ENCODE measurements at places on chromosomes 7 and 10.
A peak's percentile ranks its signal among the peaks of the same experiment; 100 is the strongest.

GRCh38 chr10:103181244-103181643 lies 11.8 kb downstream of the NT5C2 start:
- DNase-seq: no peak

- no peak for DNase-seq
Measured at GRCh38 chr10:71316056-71316785, 2.8 kb upstream of the SLC29A3 start.

DNA sequence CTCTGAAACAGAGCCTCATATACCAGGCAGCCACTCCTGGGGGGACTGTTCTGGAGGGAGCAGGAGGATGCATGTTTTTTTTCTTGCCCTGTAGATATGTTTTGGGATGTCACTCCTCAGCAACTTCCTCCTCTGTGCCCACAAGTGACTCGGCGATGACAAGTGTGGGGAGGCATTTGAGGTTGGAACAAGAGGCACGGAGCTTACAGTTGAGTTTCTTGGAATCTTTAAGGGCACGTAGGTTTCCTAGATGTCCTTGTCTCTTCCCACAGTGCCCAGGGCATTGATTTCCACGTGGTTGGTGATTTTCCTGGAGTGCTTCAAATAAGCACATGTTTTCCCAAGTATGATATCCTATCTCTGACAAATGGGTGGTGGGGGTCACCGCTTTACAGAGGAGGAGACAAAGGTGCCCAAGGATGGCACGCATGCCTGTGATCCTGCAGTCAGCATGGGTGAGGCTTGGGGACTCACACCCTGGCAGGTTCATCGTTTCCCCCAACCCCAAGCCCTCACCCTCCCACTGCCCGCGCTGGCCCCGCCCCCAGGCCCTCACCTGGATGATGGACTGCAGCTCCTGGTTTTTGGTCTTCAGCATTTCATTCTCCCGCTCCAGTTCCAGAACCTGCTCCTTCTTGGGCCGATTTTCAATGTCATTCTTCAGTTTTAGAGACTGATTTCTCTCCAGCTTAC lies 95.2 kb upstream of the GNA12 start:
- DNase-seq: no peak

DNA sequence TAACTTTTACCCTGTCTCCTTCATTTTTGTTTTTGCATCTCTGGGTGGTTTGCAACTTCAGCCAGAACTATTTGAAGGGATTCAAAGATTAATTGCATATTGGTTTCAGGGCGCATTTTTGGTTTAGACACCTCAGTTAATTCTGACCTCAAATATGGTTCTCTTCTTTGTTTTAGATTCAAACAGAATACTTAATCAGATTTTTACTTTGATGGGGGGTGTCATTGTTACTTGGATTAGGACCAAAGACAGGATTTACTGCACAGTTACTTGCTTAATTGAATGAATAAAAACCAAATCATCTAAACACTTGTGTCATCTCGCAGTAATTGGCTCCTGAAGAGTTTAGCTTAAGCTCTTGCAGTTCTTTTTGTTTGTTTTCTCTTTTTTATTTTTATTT lies 100.9 kb downstream of the PHTF2 start:
- no peak for DNase-seq

DNA sequence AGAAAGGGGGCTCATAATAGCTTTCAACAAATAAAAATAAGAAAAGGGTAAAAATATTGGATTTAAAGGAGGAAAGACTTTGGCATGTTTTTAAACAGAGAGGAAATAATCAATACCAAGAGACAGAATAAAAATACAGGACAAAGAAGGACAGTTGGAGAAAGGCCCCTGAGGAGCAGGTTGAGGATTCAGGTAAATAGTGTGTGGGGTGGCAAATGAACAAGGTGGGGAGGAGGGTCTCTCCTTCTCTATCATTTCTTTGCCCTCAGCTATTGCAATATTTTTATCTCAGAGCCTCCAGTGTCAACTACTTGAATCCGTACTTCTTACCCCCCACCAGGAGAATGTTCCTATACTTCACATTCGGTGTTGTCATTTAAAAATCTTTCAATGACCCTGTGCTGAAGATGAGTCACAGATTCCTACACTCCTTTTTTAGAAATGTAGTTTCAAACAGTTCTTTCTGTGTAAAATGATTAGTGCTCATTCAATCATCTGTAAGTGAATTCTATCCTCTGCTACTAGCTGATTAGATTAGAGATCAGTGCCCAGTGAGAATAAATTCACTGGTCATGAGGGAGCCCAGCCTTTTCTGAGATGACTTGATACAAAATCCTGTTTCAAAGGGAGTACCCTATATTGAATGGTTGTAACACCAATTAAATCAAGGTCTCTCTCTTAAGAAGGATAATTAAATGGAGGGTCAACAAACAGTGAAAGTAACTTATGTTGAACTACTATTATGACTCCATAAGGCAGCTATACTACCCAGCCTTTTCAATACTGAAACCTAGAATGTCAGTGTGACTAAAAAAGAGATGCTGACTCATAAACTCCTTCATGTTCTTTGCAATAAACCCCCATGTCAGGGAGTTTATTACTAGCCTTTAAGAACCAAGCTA lies 50.4 kb upstream of the WNT16 start:
- no peak for DNase-seq

DNA sequence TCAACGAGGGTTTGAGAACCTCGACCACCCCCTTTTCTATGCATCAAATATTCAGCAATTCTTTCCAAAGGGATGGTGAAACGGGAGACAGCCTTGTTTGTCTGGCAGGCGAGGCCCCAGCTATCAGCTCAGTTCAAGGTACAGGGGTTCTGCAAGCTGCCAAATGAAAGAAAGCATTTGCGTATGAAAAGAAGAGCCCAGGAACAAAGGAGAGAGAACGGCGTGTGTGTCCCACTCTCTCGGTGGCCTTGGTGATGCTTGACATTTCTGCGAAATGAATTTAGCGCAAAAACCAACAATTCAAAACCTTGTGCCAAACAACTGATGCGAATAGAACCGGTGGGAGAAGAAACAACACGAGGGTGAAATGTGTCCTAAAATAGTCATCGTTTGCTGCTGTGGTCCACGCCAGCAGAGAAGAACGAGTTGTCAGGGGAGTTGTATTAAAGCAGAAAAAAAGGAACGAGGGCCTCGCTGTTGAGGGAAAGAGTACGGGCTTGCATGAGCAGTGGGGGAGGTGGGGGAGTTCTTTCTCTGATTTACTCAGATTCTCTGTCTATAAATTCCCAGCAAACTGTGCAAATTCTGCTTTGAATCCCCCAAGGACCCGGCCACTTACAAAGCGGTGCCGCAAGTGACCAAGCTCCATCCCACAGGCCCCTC lies 97.7 kb downstream of the TMEM130 start:
- no peak for DNase-seq

DNA sequence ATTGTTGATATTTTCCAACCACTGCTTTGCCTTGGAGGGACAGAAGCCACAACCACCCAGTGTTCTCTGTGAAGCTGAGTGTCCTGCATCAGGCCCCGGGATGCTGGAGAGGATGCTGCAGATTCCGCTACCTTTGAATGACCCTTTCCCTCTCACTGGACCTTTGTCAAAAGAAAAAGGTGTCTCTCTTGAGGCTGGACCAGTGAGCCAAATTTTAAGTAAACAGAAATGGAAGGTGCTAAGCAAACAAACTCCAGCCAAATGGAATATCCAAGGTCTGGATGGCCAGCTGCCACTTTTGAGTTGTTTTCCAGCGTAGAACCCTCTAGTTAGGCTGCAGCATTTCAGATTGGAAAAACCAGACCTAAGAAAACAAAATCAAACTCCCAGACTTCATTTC lies 145.5 kb downstream of the TRIL start:
- DNase-seq: no peak

- DNase-seq: no peak
Measured at GRCh38 chr7:26789481-26790184, 74.8 kb downstream of the SKAP2 start.

- peak; percentile 93 for DNase-seq
Measured at GRCh38 chr7:102097601-102098161, 189.0 kb upstream of the SH2B2 start.

DNA sequence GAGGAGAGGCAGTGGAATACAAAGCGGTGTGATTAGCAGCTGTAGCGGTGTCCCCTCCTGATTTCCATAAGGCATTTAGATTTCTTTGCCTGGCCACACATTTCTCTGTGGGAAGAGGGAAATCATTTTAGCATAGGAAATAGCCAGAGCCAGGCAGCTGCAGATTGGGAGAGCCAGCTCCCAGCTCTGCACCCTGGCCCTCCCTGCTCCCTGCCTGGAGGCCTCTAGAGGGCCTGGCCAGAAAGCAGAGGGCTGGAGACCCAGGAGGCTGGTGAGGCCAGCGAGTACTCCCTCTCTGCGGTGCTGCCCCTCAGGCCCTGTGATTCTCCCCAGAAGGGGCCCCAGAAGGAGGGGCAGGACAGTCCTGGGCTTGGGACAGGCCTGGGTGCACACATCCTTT lies 85.7 kb downstream of the C10orf105 start:
- no peak for DNase-seq

DNA sequence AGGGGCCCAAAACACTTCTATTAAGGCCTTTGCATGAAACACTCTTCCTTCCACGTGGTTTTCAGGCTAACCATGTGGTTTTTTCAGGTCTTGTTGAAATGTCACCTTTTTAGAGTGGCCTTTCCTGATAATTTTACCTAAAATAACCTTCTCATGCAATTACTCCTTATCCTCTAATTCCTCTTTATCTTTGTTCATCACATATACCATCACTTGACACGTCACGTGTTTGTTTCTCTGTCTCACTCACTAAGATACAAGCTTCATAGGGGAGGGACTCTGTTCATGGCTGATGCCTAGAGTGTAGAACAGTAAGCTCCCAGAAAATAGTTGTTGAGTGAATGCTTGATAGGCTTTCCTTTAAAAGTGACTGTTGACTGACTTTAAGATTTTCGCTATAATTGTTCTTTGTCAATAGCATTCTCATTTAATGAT lies 63.7 kb downstream of the ST7 start:
- no peak for DNase-seq

DNA sequence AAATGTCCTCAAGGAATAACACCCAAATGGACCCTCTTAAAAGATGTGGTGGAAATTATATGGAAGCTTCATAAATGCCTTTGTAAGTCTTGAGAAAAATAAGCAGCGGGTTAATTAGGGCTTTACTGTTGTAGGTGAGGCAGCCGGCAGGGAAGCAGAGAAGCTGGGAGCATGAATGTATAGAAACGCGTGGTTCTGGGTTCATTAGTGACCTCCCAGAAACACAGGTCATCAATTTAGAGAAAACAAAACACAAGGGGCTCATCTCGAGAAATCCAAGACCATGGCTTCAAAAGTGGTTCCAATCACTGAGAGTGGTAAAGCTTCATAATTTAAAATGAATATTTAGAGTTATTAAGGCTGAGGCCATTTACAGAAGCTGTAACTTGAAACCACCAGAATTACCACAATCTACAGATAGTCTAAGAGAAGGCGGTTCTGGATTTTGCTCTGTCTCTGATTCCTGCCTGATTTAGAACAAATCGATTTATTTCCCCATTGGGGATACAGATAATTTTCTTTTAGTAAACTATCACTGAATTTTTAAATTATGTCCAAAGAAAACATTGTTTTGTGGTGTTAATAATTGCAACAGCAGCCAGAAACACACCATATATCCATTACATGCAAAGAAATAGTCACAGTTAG lies 20.7 kb downstream of the GARIN1A start:
- no peak for DNase-seq

GRCh38 chr7:158812684-158813083 lies 16.6 kb downstream of the ESYT2 start:
- no peak for DNase-seq

DNA sequence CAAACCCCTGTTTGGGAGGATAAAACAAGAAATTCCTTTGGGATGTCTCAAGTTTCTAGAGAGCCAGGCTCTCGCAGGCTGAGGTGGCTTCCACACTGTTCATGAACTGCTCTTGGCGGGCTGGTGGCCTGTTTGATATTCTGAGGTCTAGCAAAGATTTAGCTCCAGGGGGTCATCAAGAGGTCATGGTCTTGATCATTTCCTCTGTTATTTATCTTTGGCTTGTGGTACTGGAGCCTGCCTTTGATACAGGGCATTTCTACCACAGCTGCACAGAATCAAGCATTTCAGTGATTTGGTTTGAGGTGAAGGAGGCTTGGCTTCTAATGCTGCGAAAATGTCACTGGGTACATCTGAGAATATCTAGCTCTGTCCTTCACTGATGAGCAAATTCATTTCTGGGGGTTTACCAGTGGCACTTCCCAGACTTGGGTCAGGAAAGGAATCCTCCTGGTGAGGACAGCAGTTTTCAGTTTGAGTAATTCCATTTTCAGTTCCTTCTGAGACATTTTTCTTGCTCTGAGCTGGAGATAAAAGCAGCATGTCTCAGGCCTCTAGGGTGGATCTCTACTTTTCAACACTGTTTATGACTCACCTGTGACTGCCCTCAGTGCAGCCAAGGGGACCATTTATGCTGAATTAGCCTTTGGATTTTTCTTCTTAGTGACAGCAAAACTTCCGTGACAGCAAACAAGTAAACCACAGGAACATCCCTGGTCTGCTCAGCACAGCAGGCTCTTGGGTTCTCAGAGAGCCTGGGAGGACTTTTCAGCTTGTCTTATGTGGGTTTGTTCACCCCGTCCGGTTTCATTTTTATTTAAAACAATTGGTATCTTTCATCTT lies 312.0 kb downstream of the RNLS start:
- no peak for DNase-seq

GRCh38 chr7:105196473-105196872 lies 182.5 kb downstream of the KMT2E start:
- no peak for DNase-seq

- no peak for DNase-seq
Measured at GRCh38 chr7:108234281-108234680, 104.1 kb upstream of the LAMB4 start.

DNA sequence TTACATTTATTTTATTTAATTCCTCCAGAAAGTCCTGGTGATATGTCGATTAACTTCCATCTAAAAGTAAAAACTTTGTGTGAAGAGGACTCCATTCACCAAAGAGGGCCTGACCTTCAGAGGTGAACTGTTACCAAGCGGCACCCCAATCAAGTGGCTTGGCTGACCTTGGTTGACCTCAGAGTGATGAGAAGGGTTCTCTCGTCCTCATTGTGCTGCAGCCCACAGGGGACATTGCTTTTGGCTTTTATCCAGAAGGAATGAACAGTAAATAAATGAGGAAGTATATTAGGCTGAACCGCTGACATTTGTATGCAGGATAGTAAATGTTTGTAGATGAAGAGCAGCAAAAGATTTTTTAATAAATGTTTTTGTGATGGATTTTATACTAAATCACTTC lies 172.4 kb upstream of the MKI67 start:
- DNase-seq: no peak

DNA sequence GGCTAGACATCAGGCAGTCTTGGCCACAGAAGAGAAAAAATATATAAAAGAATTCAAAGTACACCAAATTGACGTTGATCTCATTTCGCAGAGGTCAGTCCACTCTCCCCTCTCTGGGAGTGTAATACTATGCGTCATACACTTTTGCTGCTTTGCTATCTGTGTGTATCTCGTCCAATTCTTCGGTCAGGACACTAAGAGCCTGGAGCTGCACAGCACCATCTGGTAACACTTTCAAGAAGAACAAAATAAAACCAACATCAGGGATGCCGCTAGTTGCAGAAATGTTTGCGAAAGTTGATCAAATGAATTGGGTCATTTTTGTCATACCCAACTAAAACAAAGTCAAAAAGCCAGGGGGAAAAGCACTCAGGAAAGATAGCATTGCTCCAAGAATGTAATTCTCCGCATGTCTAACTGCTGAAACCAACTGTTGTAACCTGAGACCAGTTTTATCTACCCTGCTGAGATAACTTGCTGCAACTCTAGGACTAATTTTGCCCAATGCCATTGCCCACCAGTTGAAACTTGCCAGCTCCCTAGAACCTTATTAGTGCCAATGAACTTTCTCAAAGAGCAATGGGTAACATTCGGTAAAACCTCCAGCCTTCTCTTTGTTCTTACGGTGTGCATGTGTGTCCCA lies 23.0 kb downstream of the TMEM176A start:
- DNase-seq: no peak

- DNase-seq: no peak
Measured at GRCh38 chr10:101646364-101646763, 48.6 kb downstream of the FBXW4 start.

Data from Caco-2 (cell line).